Stimulated activated CD8-positive, alpha-beta memory T cell treated with anti-CD3 and anti-CD28 coated beads, Interleukin-7, amount 100 ng/mL, for 48 hours (primary cell): ENCODE measurements at places on chromosomes 2 and 18.

DNA sequence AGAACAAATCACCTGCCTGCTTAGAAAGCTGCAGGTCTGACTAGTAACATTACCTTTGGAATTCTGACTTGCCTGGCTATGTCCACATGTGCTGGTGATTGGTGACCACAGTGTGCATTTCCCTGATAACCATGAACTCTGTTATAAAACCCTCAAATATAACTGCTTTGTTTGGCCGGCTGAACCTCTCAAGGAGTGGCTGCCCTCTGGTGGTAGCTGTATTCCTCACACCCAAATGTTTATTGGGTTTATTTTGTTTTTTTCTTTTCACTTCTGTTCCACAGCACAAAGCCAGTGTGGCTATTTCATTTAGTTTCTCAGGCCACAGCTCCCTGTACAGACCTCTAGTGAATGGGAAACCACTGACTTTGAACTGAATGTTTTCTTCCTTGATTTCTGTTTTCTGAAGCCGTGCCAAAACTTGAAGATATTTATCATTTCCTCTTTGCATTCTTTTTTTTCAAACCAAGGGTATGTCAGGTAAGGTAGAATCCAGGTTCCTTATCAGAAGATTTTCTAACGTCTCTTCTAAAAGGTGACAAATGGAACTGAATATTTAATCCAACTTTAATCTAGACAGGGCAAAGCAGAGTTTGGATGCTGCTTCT lies 549.0 kb upstream of the VRK2 start:
- peak; percentile 14 for DNase-seq

DNA sequence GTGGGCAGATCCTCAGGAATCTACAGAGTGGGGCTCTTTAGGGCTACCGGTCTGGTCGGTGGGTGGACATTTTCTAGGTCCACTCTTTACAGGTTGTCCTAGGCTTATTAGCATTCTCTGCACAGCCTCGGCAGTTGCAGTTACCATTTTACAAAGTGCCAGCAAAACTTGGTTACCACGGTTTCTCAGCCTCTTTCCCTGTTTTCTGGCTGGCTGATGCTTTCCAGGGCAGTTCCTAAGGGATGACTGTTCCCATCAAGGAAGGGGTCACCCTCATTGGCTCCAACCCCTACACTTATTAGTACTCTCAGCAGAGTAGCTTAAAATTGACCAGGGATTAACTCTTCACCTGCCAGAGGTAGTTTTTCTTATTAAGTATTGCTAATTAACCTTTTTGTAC lies 2.0 kb upstream of the AQP4 start:
- DNase-seq: no peak

- DNase-seq: no peak
These were observed 127.7 kb downstream of the RNF152 start for GRCh38 chr18:61765097-61765496.

- DNase-seq: no peak
These were observed 263.0 kb downstream of the LPIN1 start for GRCh38 chr2:12009323-12009905.

- DNase-seq: no peak
These were observed 252.1 kb downstream of the CYP26B1 start for GRCh38 chr2:71895320-71896161.

DNA sequence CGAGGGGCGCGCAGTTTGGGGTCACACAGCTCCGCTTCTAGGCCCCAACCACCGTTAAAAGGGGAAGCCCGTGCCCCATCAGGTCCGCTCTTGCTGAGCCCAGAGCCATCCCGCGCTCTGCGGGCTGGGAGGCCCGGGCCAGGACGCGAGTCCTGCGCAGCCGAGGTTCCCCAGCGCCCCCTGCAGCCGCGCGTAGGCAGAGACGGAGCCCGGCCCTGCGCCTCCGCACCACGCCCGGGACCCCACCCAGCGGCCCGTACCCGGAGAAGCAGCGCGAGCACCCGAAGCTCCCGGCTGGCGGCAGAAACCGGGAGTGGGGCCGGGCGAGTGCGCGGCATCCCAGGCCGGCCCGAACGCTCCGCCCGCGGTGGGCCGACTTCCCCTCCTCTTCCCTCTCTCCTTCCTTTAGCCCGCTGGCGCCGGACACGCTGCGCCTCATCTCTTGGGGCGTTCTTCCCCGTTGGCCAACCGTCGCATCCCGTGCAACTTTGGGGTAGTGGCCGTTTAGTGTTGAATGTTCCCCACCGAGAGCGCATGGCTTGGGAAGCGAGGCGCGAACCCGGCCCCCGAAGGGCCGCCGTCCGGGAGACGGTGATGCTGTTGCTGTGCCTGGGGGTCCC lies at the start of gene ITGA4:
TSS of gene ITGA4 (plus strand) at position 266 of the 620 bp plus-strand sequence. CDS start at position 535, 269 bp downstream.
- DNase-seq: peak; percentile 79

DNA sequence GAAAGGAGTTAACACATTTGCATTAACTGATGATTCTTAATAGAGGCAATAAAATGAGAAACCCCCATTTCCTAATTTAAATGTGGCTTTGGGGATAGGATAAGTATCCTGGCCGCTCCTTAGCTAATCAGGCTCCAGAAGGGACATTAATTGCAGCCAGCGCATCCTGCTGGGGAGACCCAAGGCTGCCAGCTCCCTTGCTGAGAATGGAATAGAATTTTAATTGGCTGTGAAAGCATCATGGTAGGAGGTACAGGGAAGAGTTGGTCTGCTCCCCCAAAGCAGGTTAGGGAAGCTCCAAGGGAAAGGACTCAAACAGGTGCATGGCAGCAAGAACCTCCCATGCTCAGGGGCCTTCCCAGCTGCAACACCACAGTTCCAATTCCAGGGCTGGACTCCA lies 71.4 kb downstream of the MARCHF4 start:
- no peak for DNase-seq

DNA sequence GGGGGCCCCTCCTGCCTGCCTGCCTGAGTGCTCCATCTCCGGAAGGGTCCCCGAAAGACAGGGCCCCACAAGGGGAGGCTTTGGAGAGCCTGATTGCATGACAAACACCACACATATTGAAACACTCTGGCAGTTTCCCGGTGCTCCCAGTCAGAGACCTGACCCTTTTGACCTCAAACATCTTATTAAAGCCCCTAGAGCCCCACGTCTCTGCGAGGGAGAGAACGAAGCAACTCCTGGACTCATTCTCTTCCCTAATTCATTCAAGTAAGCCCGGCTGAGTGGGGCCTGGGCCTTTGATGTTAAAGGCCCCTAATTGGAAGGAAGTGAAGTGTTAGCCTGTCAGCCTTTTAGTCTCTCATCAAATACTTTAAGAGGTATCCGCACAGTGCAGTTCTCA lies 335.6 kb downstream of the CYRIA start:
- DNase-seq: no peak

DNA sequence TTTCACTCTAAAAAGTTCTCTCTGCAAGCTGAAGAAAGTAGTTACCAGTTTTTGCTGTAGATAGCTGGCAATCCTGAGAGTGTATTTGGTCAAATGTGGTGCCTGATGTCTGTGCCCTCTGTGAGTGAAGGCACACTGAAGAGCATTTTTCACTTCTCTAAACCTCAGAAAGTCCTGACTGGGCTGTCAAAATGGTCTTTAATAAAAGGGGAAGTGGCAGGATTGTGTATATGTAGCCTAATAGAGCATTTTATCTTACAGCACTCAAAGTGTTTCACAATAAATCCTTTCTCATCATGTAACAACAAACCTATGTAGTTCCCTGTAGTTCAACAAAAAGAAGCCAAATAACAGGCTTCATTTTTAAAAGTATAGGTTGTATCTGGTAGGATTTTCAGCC lies 1552.3 kb upstream of the SLC39A10 start:
- DNase-seq: no peak

DNA sequence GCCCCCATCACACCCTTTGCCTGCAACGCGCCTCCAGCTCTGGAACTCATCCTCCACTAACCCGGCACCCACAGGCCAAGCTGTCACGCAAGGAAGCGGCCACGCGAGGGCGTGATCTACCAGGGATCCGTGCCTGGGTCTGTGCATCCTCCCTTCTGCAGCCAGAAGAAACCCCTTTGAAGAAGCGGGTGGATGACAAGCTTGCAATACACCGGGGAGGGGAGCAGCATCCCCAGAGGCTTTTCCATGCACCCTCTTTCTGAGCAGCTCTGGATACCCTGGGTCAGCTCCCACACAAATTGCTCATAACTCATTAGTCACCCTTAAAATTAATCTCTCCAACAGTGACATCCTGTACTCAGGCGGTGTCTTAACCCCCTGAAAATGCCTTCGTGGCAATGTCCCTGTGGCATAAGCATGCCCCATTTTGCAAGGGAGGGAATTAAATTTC lies 47.6 kb downstream of the PDCL3 start:
- DNase-seq: peak; percentile 31

GRCh38 chr2:225337183-225337582 lies 62.3 kb upstream of the NYAP2 start:
- DNase-seq: no peak

DNA sequence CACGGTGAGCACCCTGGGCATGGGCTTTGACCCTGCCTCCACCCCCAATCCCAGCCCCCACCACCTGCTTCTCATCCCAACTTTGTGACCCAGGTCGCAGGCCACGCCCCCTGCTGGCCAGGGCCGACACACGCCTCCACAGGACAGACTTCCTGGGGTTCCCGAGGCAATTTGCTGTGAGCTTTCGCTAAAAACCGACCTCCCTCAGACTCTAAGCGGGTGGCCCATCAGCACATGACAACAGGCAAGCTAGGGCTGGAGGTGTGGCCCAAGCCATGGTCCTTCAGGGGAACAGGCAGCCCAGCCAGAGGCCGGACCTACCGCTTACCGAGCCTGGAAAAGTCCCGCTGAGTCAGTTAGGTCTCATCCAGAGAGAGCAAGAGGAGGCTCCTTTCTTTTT lies 31.9 kb downstream of the C1QL2 start:
- no peak for DNase-seq

GRCh38 chr2:148720501-148721001 lies 76.0 kb downstream of the EPC2 start:
- DNase-seq: no peak

- DNase-seq: no peak
These were observed 52.7 kb upstream of the LAMA1 start for GRCh38 chr18:7170292-7170691.

GRCh38 chr2:231926761-231927565 lies 767 bp upstream of the NPPC start:
- DNase-seq: peak; percentile 15

- no peak for DNase-seq
These were observed 8.4 kb upstream of the NTSR2 start for GRCh38 chr2:11678306-11678960.

DNA sequence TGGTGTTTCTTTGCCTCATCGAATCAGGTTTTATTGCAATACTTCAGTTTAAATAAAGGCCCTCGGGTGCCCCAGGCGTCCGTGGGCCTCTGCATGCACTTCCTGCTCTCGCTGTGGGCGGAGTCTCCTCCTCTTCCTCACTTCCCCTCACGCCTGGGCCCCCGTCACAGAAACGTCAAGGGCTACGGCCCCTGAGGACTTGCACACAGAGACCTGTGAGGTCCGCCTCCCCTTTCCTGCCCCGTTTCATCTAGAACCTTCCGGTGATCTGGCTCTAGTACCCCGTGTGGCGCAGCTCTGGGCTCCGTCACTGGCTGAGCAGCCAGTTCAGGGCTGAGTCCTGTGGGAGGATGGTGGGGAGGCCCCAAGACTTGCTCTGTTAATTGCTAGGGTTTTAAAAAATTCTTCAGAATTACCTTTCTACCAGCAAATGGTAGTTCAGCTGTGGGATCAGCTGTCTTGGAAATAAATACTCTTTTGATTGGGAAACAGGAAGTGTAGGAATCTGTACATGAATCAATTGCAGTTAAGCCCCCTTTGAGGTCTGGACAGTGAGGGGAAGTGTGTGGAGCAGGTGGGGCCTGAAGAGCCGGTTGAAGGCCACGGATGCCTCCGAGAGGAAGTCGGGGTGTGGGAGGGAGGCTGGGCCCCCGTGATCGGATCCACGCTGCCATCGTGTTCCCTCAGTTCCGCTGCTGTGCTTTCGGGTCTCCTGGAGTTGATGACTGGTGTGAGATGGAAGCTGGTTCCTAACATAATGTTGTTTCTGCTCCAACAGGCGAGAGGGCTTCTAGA lies 10.2 kb downstream of the NFATC1 start:
- DNase-seq: peak; percentile 65

- no peak for DNase-seq
These were observed 6.1 kb downstream of the DOK1 start for GRCh38 chr2:74560591-74560990.

DNA sequence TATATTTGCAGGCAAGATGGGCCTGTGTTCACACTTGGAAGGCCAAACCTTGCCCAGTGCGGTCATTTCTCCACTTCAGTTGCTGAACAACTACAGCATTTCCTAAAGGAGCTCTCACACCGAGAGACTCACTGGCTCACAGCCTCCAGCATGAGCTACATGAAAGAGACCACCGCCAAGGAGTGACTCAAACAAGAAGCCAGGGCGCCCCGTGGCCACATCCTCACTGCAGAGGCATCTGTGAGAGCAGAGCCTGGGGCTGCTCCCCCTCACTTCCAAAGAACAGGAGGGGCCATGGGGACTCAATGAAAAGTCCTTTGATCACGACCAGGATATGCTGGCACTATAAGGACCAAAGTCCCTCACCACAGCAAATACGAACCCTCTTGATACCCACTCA lies 50.0 kb downstream of the TMEM163 start:
- peak; percentile 71 for DNase-seq

DNA sequence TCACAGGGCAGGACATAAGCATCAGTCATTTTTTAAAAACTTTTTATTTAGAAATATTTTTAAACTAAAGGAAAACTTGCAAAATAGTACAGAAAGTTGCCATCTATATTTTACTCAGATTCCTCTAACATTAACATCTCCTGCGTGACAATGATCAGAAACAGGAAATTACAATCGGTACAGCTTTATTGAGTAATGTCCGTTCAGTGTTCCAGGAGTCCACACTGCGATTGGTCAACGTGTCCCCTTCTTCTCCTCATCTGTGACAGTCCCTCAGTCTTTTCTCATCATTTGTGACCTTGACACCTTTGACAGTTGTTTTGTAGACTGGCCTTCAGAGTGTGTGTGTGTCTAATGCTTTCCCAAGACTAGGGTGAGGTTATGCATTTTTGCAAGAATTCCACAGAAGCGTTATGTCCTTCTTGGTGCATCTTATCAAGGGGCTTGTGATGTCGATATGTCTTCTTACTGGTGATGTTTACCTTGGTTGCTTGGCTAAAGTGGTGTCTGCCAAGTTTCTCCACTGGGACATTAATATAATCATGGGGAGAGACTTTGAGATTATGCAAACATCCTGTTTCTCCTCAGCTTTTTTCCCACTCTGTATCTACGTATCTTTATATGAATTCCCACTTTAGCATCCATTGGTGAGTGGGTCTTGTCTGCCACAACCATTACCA lies 21.4 kb upstream of the TMEM177 start:
- DNase-seq: no peak

DNA sequence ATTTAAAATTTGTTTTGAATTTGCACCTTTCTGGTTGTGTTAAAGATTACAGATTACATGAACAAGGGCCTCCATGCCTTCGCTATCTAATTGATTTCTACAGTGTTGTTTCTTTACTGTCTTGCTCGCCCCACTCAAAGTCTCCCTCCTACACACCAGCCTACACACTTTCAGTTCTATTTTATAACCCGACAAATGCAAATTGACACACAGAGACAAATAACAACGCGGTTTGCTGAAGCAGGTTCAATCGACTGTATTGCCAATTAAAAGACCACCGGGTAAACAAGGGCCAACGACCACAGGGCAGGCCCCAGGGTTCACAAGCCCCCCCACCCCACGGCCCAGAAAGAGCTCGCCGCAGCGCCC lies 869 bp downstream of the STARD7 start:
- no peak for DNase-seq
